SJCRH30 (cell line): ENCODE measurements at places on chromosomes 6 and 20. TPM values are rescaled to one million over a fixed set of nuclear protein-coding genes. Genes with fewer than 3 reads are reported as not detected.
A peak's percentile ranks its signal among the peaks of the same experiment; 100 is the strongest.

Gene DNAH8
- total RNA-seq, result under 0.01 and 0.03 TPM in 2 replicates

Gene CALHM6
- total RNA-seq, result 0.30 TPM in 1 of 2 replicates, not detected in the other

Gene PTCHD4
- 0.28 and 0.38 TPM in 2 replicates for total RNA-seq

Gene SRXN1
- 6.7 and 7.0 TPM in 2 replicates for total RNA-seq

Gene NDUFAF5
- total RNA-seq, result 29.1 and 36.2 TPM in 2 replicates

Gene SOBP
- 7.0 and 7.8 TPM in 2 replicates for total RNA-seq

Gene LIN28B
- 20.3 and 22.4 TPM in 2 replicates for total RNA-seq

Gene KIF25
- 0.51 TPM in 1 of 2 replicates, not detected in the other for total RNA-seq

Gene MOXD1
- 0.86 and 1.5 TPM in 2 replicates for total RNA-seq

DNA sequence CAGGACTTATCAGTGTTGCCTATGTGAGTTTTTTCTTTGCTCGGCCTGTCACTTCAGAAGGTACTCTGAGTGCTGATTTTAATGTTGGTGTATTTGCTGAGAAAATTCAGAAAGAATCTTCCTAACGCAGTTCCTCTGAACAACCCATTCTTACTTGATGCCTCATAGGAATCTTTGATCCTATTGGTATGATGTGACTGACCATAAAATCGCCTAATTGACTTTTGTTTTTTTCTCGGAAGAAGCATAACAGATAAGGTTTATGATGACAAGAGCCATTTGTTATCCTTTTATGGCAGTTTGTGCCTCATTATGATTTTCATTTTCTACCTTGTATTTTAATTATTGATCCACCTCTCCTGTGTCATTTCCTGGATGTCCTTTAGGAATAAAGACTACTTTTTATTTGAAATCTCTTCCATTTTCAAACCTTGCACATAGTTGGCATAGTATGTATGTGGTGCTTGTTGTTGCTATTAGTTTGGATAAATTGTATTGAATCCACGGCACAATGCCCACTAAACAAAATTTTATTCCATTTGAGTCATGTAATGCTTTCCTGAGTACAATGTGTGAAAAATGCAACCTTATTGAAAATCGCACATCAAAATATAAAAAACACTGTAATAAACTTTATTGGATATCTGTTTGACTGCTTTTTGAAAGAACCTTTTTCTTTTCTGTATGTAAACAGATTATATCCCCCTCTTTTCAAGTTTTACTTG lies 37.3 kb downstream of the LRRC1 start:
- no peaks in the 10 kb centered on the region for H3K27me3 ChIP-seq
- no peak overlapping the region for H3K4me3 ChIP-seq
- peaks cover 17% of the 10 kb centered on the region for H3K4me1 ChIP-seq
- H3K36me3 ChIP-seq, result no peaks in the 10 kb centered on the region

- H3K4me3 ChIP-seq, result no peak overlapping the region
- DNase-seq, result no peak
- H3K27me3 ChIP-seq, result no peaks in the 10 kb centered on the region
- no peaks in the 10 kb centered on the region for H3K36me3 ChIP-seq
- H3K27ac ChIP-seq, result no peak overlapping the region
These were observed 121.5 kb upstream of the NEDD9 start for GRCh38 chr6:11353921-11354389.

DNA sequence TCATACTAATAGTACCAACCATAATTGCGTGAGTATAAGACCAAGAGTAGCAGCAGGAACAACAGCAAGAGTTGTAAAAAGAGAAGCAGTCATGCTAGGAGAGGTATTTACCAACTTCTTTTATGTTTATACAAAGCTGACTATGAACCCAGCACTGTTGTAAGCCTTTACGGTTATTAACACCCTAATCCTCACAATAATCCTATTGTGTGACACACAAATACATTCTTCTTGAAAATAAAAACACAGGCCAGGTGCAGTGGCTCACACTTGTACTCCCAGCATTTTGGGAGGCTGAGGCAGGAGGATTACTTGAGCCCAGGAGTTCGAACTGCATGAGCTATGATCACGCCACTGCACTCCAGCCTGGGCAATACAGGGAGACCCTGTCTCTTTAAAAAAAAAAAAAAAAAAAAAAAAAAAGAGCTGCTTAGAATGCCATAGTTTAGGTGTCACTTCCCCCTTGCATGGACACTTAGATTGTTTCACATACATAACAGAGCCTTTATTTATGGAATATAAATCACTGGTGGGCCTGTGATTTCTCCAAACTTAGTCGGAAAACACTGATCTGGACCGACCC lies 20.2 kb downstream of the HCK start:
- H3K27ac ChIP-seq, result peak overlapping the region; percentile 37
- no peak overlapping the region for H3K4me3 ChIP-seq
- peaks cover 22% of the 10 kb centered on the region for H3K4me1 ChIP-seq
- no peaks in the 10 kb centered on the region for H3K36me3 ChIP-seq

GRCh38 chr6:15129887-15130286 lies 116.0 kb upstream of the JARID2 start:
- H3K27ac ChIP-seq, result no peak overlapping the region
- no peak for DNase-seq
- H3K4me1 ChIP-seq, result no peaks in the 10 kb centered on the region
- no peaks in the 10 kb centered on the region for H3K36me3 ChIP-seq
- H3K27me3 ChIP-seq, result no peaks in the 10 kb centered on the region
- no peak overlapping the region for H3K4me3 ChIP-seq

- no peak overlapping the region for H3K27ac ChIP-seq
- no peak for DNase-seq
- peak overlapping the region; percentile 10; the same call in 1 of the 2 replicates for H3K4me3 ChIP-seq
- H3K27me3 ChIP-seq, result peaks cover 75% of the 10 kb centered on the region
These were observed 5.8 kb upstream of the GATA5 start for GRCh38 chr20:62481425-62482145.

DNA sequence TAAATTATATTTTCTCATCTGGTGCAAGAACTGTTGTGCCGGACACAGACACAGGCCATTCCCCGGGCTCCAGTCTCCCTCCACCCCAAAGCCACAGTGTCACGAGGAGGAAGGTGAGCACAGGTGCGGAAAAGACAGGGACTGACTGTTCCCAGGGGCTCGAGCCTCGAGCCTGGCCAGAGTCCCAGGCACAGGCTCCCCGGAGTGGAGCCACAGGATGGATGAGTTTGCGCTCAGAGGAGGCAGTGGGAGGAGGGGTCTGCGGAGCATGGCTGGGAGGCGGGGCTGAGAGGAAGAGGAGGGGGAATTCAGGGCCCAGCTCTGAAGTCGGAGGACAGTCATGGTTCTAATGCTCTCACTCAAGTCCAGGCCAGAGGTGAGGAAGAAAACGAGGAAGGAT lies 284.8 kb downstream of the SMOC2 start:
- H3K36me3 ChIP-seq, result no peaks in the 10 kb centered on the region
- no peak overlapping the region for H3K4me3 ChIP-seq
- no peak overlapping the region for H3K27ac ChIP-seq
- DNase-seq, result no peak
- no peaks in the 10 kb centered on the region for H3K4me1 ChIP-seq

- no peaks in the 10 kb centered on the region for H3K27me3 ChIP-seq
- DNase-seq, result peak; percentile 81
- H3K27ac ChIP-seq, result no peak overlapping the region
- H3K4me3 ChIP-seq, result no peak overlapping the region
- H3K36me3 ChIP-seq, result no peaks in the 10 kb centered on the region
- H3K4me1 ChIP-seq, result no peaks in the 10 kb centered on the region
These were observed 22.3 kb upstream of the SAYSD1 start for GRCh38 chr6:39137245-39137644.

DNA sequence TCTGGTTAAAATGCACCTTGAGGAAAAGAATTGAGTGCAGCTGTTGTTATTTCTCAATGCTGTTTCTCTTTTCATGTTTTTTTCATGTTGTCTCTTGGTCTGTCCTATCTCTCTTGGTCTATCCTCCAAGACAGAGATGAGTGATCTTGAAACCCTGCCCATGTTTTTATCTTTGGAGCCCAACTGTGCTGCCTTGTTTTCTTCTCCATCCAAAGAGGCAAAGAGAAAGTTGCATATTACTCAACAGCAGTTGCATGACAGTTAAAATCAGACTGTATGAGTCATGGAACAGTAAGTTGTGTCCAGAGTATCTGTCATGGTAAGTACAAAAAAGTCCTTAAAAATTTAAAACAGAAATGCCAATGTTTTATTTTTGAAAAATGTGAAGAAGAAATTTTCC lies 26.2 kb downstream of the BCAS1 start:
- 0 out of 2 replicates have a peak, but pooled peaks cover 3% of the 10 kb centered on the region for H3K27me3 ChIP-seq
- no peak overlapping the region for H3K4me3 ChIP-seq
- no peaks in the 10 kb centered on the region for H3K36me3 ChIP-seq
- no peak for DNase-seq
- no peak overlapping the region for H3K27ac ChIP-seq
- no peaks in the 10 kb centered on the region for H3K4me1 ChIP-seq

- DNase-seq, result no peak
- H3K36me3 ChIP-seq, result no peaks in the 10 kb centered on the region
- H3K4me1 ChIP-seq, result no peaks in the 10 kb centered on the region
- no peaks in the 10 kb centered on the region for H3K27me3 ChIP-seq
- H3K4me3 ChIP-seq, result peak overlapping the region; percentile 23
- no peak overlapping the region for H3K27ac ChIP-seq
These were observed 11.9 kb downstream of the SERPINB9 start for GRCh38 chr6:2890976-2891767.

GRCh38 chr6:135018052-135018451 lies 36.6 kb downstream of the HBS1L start:
- H3K4me1 ChIP-seq, result no peaks in the 10 kb centered on the region
- H3K4me3 ChIP-seq, result no peak overlapping the region
- no peak overlapping the region for H3K27ac ChIP-seq
- peaks cover 5% of the 10 kb centered on the region; the same call in 1 of the 2 replicates for H3K36me3 ChIP-seq
- no peak for DNase-seq
- no peaks in the 10 kb centered on the region for H3K27me3 ChIP-seq

DNA sequence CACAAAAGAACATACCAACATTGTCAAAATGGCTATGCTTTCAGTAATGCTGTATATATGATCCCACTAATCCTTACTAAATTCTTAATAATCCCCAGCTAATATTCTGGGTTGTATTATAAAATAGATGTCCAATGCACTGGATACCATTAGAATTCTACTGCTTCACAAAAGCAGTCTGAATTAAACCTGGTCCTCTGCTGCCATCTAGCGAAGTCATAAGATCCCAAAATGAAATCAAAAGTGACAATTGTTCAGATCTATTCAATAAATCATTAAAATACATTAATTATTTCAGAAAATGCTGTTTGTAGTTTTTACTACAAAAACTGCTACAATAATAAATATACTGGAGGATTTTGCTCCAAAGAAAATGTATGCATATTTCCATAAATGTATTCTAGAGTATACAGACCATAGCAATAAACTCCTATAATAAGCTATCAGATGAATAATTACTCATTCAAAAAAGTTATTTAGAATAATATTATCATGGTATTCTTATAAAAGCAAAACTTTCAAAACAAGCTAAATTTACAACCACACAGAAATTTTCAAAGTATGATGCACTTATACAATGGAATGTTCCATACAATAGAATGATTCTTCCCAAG lies 92.6 kb downstream of the RNGTT start:
- H3K4me1 ChIP-seq, result peaks cover 10% of the 10 kb centered on the region
- no peak overlapping the region for H3K27ac ChIP-seq
- no peaks in the 10 kb centered on the region for H3K27me3 ChIP-seq
- peak; percentile 32 for DNase-seq
- H3K4me3 ChIP-seq, result no peak overlapping the region

- no peak overlapping the region for H3K27ac ChIP-seq
- no peaks in the 10 kb centered on the region for H3K36me3 ChIP-seq
- no peaks in the 10 kb centered on the region for H3K27me3 ChIP-seq
These were observed 2.3 kb downstream of the TOX2 start for GRCh38 chr20:43916881-43917371.

DNA sequence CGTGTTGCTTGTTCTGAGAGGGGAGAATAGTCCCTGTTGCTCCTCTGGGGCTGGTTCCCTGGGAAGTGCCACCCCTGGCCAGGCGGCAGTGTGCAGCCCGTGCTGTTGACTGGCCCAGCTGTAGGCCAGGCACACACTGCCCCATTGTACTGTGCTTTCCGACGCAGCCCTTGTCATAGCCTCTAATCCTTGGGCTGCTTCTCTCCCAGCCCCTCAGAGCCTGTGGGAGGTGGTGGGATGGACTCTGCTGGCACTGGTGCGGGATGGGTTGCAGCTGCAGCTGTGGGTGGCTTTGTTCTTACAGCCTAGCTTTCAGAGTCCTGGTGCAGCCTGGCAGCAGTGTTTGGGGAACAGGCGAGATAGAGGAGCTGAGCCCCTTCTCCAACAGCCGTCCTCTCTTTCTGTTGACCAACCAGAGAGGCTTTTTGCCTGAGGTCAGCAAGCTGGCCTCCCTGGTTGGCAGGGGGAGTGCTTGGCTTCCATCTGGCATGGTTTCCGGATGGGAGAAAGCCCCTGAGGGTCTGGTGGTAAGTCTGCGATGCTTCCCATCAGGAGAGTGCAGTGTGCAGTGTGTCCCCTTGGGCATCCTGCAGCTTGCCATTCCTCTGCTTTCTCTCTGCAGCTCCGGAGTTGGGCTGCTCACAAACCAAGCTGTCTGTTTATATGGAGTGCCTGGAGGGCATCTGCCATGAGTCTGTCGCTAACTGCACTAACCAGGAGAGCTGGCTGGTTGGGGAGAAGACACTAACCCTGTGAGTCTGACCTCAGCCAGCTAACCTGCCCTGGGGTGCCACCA lies 12.1 kb downstream of the TJAP1 start:
- no peak overlapping the region for H3K4me3 ChIP-seq

DNA sequence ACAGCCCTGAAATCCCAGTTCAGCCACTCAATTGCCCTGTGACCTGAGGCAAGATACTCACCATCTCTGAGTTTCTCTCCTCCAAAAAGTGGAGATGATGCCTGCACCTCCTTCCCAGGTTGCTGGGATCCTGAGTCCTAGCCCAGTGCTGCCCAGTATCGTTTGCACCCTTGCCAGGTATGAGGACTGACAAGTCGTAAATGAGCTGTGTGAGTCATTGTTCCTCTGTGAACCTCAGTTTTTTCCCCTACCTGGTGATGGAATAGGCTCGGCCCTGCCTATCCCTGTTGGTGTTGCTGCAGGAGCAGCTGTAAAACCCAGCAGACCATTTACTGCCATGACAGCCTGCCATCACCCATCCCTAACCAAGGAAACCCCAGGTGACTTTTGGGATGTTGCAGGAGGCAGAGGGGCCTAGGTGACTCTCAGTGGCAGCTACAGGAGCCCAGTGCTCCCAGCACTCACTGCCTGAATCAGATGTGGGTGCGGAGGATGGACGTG lies 229.3 kb downstream of the SYNDIG1 start:
- no peak overlapping the region for H3K4me3 ChIP-seq
- H3K4me1 ChIP-seq, result no peaks in the 10 kb centered on the region

DNA sequence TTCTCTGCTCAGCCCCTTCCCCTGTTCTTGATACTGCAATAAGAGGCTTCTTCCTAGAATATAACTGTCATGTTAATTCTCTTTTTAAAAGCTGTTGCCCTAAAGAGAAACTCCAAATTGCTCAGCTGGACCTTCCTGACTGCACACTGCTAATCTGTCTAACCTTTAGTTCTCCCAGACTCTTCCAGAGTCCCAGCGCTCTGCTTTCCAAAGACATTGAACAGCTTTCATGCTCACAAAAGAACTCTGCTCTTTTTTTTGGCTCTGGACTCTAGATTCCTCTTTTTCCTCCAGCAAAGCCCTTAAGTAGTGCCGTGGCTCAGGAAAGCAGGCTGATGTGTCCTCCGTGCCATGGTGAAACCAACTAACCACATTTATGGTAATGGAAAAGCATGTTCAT lies 356.6 kb upstream of the RSPO3 start:
- H3K4me3 ChIP-seq, result no peak overlapping the region
- H3K4me1 ChIP-seq, result no peaks in the 10 kb centered on the region
- H3K36me3 ChIP-seq, result no peaks in the 10 kb centered on the region
- no peak overlapping the region for H3K27ac ChIP-seq
- DNase-seq, result no peak
- H3K27me3 ChIP-seq, result no peaks in the 10 kb centered on the region
